ENCODE measurements at places on chromosomes 3 and 15.

DNA sequence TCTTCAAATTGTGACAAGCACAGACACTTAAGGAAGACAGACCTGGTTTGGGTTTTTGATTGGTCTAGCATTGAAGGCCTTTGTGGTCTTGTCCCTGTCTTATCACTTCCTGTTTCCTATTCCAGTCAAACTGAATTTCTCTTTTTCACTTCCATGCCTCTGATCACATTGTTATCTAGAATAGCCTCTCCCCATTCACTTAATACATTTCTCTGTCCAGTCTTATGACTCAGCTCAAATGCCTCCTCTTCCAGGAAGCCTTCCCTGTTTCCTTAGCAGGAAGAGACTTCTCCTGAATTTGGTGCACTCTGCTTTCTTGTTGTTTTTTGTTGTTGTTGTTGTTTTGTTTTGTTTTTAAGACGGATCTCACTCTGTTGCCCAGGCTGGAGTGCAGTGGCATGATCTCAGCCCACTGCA, 45.5 kb downstream of the LIMD1 start:
- no peak for DNase-seq

DNA sequence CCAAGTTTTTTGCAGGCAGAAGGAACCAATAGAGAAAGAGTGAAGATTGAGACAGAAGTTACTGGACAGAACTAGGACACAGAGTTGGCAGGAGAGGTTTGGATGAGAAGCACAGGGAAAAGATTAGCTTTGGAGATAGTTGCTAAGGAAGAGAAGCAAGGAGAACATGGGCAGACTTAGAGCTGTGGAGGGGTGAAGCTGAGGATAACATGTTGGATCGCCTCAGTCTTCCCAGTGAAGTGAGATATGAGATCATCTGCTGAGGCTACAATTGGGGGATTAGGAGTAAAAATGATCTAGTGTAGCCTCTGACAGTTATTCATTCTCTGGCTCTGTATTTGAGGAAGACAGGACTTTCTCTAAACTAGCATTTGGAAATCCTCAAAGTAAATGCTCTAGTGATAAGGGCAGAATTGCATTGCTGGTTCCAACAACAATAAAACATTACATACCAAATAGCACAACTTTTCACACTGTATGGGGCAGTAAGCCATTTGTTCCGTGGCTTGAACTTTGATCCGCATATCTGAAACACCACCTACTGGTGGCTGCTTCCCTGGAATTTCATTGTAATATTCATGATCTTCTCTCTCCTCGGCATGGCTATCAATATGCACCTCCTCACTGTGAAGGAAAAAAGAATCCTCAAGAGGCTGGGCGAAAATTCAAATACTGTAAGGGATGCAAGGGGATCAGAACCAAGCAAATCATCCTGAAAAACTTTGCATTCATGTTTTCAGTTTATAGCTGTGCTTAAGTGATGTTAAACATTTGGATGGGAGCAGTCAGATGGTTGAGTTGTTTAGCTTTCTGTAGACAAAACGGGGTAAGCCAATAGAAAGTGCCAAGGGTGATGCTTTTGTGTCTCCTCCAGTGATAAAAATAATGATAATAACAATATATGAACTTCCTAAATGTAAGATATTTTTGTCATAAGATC, 22.2 kb upstream of the EID1 start:
- peak; percentile 49 for DNase-seq

- DNase-seq = no peak
Observed at GRCh38 chr15:70259640-70260508, 162.2 kb upstream of the TLE3 start.

GRCh38 chr15:72850833-72851232, 67.3 kb upstream of the ADPGK start:
- no peak for DNase-seq

DNA sequence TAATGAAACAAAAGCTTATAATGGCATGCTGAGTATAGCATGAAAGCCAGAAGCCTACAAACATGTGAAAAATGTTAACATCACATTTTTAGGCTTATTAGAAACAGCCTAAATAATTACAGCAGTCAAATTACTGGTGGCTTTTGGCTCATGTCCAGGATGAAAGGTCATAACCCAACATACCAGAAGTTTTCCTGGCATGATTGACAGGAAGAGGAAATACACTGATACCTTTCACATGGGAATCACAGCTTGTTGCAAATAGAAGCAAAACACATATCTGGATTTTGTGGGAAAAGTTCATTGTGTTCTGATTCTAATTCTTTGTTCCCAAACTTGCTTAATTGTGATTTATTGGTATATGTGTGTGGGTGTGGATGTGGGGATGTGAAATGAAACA, 393.5 kb upstream of the ARRDC4 start:
- DNase-seq = no peak

- DNase-seq = peak; percentile 60
Observed at GRCh38 chr3:32240159-32240545, 1.7 kb downstream of the CMTM8 start.

DNA sequence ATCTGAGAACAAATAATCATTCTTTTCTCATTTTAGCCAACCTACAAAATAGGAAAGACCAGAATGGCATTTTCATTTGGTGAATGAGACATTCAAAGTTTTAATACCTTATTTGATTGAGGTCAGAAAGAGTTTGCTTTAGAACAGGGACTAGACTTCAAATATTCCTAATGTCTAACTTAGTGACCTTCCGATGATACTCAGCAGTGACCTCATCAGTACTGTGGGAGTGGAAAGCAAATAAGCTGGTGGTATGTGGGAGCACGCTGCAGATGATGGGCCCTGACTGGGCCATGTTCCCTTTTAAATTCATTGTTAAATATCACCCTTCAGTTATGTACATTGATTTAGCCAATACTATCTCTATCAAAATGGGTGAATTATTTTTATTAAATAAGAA, 223.3 kb downstream of the P3H2 start:
- DNase-seq = no peak

DNA sequence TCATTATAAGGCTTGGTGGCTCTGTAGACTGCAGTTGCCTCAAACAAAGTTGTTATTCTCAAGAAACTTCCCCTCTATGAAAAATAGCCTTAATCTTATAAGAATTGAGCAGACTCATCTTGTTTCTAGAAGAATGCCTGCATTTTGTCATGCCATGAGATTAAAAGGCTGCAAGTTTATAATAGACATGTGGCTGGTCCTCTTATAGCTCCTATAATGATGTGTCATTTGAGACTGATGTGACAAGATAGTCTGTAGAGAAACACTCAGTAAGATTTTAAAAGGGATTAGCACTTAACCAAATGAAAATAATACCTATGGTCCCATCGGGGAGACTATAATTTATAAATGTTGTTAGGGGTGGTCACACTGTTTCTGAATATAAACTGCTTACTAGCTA, 312.5 kb downstream of the OXSM start:
- DNase-seq = no peak

- no peak for DNase-seq
Observed at GRCh38 chr15:41207687-41208448, 22.7 kb downstream of the EXD1 start.

DNA sequence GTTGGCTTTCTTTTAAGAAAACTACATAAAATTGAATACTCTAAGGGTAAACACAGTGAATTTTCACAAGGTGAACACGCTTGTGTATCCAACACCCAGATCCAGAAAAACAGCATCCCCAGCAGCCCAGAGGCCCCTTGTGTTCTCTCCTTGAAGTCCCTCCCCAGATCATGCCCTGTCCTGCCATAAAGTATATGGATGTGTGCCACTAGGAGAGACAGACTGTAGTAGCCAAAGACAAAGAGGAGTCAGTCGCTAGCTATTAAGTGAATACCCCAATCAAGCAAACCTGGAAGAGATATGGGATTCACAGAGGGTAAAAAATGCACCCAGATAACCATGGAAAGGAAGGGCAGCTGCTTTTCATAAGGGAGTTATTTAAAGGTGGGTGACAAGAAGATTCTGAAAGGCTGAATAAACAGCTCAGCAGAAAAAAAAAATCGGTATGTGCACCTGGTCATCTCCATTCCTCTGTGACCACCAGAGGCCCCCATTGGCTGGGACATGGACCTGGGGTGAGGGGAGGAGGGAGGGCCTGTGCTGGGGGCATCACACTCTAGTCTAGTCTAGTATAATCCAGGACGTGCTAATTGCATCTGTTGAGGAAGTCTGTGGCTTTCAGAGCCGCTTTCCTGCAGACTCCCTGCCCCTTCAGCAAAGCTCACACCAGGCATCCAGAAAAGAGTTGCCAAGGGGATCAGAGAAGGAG, 167.3 kb upstream of the NDN start:
- no peak for DNase-seq

DNA sequence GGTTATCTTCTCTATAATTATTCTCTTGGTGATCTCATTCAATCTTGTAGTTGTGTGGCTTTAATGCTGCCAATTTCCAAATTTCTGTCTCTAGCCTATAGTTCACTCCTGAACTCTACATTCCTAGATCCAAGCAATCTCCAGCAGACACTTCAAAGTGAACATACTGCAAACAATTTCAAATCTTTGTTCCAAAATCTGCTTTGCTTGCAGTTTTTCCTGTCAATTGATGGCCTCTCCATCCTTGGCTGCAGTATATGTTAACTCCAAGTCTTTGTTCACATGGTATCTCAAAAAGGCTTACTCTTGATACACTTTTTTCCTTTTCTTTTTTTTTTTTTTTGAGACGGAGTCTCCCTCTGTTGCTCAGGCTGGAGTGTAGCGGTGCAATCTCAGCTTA, 17.4 kb downstream of the NAA50 start:
- no peak for DNase-seq

GRCh38 chr3:46006238-46007032, 10.8 kb upstream of the FYCO1 start:
- DNase-seq = peak; percentile 15

DNA sequence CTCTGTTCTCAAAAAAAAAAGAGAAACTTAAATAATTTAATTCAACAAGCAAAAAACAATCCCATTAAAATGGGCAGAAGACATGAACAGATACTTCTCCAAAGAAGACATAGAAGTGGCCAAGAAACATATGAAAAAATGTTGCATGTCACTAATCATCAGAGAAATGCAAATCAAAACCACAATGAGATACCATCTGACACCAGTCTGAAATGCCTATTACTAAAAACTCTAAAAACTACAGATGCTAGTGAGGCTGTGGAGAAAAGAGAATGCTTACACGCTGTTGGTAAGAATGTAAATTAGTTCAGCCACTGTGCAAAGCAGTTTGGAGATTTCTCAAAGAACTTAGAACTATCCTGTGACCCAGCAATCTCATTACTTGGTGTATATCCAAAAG, 382.9 kb downstream of the OTOL1 start:
- DNase-seq = no peak

- peak; percentile 88 for DNase-seq
Observed at GRCh38 chr15:26891448-26892181, 24.8 kb downstream of the GABRA5 start.

DNA sequence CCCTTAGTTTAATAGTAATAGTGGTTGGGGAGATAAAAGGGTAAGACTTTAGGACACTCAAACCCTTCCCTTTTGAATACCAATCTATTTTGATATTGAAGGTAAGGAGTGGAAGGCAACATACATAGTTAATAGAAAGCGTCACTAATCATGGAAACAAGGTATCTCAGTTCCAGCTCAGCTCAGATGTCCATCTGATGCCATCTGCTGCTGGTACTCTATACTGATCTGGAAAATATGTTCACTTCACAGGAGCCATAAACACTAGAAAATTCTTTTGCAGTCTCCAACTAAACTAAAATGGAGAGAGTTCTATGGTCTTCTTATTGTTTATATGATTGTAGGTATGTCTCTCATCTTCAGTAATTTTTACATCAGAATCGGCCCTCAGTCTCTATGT, 1777.1 kb downstream of the OTOL1 start:
- peak; percentile 4 for DNase-seq

- no peak for DNase-seq
Observed at GRCh38 chr3:62318365-62318751, 55.0 kb downstream of the FEZF2 start.

DNA sequence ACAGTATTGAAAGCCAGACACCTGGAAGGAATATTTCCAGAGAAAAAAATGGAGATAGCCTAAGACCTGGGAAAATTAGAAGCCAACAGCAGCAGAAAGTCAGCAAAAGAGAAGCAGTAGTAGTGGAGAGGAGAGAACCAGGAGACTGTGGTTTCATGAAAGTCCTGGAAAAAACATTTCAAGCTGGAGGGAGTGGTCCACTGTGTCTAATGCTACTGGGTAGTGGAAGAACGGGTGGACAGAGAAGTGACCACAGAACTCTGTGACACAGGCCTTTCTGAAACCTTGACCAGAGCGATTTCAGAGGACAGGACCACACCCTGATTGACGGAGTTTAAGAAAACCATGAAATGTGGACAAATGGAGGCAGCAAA, 15.3 kb upstream of the SH3BP5 start:
- no peak for DNase-seq

DNA sequence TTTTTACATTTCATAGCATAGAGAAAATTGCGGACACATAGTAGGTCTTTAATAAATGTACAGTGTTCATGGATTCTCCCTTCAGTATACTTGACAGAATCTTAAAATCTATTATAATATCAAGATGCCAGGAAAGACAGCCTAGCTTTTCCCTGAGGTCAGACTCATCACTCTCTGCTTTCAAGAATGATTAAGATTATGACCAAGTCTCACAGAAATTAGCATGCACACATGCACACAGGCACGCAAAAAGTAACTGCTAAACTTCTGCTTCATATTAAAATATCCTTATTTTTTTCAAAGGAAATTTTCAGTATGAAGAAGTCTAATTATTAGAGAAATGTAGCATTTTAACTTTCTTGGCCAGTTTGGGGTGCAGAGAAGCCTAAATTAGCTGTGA, 493.8 kb upstream of the NECTIN3 start:
- no peak for DNase-seq

GRCh38 chr3:120435621-120436020, 15.2 kb downstream of the FSTL1 start:
- peak; percentile 16 for DNase-seq

DNA sequence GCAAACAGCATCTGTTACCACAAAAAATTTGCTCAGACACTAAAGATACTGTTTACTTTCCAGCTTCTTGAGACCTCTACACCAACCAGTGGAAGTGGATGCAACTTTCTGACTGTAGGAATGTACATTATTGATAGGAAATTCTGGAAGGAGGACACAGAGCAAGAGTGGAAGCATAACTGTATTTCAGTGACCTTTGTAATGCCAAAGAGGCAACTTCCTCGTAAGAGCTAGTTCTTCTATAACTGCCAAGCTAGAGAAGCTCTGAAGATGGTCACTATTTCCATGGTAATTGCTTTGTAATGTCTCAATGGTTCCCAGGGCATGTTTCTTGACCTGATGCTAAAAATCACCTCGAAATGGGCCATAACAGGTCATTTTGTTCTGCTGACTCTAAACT, 96.3 kb upstream of the SLC2A2 start:
- DNase-seq = no peak

- DNase-seq = no peak
Observed at GRCh38 chr15:79673416-79674123, 223.2 kb downstream of the MTHFS start.

GRCh38 chr15:29142129-29142747, 127.4 kb downstream of the NSMCE3 start:
- no peak for DNase-seq

GRCh38 chr3:154590675-154591384, 160.8 kb upstream of the GPR149 start:
- DNase-seq = no peak

DNA sequence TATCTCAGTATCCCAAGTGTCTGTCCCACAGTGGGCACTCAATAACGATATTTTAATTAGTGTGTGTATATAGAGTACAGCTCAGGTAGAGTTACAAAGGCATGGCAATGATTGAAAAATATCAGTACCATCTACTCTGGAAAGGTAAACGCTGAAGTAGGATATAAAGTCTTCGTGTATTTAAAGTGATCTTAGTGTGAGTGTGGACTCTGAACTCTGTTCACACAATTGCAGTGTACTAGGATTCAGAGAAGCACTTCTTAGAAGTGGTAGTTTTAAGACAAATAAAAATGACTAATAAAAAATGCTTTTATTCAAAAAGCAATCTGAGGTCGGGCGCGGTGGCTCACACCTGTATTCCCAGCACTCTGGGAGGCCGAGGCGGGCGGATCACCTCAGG, 62.9 kb upstream of the RAP2B start:
- no peak for DNase-seq

Data from hepatocyte (in vitro differentiated cells).